ENCODE measurements at places on chromosomes 5 and 9.

DNA sequence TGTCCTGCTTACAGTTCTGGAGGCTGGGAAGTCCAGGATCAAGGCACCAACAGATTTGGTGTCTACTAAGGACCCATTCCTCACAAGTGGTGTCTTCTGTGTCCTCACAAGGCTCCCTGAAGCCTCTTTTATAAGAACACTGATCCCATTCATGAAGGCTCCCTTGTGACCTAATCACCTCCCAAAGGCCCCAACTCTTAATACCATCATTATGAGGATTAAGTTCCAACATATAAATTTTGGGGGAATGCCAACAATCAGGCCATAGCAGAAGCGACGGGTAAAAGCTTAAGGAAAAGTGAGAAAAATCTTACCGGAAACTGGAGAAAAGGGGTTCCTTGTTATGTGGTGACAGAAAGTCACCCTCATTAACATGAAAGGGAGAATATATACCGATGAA lies 11.2 kb downstream of the CTNNAL1 start:
- DNase-seq: no peak

DNA sequence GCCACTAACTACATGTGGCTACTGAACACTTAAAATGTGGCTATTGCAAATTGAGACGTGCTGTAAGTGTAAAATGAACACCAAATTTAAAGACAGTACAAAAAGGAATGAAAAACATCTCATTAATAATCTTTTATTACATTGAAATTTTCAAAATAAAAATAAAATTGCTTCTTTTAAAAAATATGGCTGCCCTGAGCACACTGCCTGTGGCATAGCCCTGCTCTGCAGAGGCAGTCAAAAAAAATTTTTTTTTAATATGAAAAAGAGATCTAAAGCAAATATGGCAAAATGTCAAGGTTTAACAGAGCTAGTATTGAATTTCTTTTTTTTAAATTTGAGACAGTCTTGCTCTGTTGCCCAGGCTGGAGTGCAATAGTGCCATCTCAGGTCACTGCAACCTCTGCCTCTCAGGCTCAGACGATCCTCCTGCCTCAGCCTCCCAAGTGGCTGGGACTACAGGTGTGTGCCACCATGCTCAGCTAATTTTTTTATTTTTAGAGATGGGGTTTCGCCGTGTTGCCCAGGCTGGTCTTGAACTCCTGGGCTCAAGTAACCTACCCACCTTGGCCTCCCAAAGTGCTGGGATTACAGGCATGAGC lies 25.6 kb downstream of the CARNMT1 start:
- no peak for DNase-seq

GRCh38 chr5:72183101-72183520 lies 75.8 kb downstream of the MAP1B start:
- DNase-seq: no peak

GRCh38 chr5:136023958-136024541 lies 4.7 kb upstream of the TGFBI start:
- DNase-seq: no peak

DNA sequence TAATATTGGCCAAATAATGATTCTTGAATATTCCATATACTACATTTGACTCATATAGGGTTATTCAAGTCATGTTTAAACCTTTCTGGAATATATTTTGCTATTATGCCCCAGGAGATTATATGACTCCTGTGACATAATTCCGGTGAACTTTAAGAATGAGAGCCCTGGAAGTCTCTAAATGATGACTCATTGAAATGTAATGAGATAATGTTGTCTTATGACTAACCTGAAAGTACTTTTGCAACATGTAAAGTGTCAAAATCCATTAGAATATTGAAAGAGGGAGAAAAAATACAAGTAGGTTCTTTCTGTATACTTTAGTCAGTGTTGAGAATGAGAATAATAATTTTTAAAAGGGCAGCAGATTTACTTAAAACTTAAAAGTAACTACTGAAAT lies 830.4 kb downstream of the MAT2B start:
- DNase-seq: no peak

DNA sequence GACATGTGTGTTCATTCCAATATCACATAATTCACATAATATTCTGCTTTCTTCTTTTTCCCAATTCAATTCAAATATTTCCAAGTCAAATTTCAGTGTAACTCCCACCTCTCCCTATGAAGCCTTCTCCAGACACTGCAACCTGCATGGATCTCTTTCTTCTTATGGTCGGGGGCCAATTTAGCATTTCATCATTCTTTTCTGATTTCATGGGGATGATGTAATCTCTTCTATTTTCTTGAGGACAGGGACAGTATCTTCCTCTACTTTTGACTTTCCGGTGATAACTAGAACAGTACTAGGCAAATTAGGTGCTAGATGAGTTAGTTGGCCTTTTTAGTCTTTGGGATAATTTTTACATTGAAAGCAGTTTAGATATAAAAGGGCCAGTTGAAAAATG lies 92.7 kb downstream of the CARTPT start:
- DNase-seq: no peak

GRCh38 chr9:17970277-17970676 lies 391.4 kb downstream of the SH3GL2 start:
- DNase-seq: no peak

- DNase-seq: no peak
Measured at GRCh38 chr5:3656803-3657202, 61.2 kb downstream of the IRX1 start.
